ENCODE measurements at places on chromosomes 1 and 21.
A peak's percentile ranks its signal among the peaks of the same experiment; 100 is the strongest.

GRCh38 chr1:22930240-22930912, 42.3 kb downstream of the LACTBL1 start:
- DNase-seq, result peak; percentile 29

- no peak for DNase-seq
Observed at GRCh38 chr1:240635466-240636256, 23.7 kb upstream of the GREM2 start.

- DNase-seq, result no peak
Observed at GRCh38 chr1:98781906-98782305, 120.4 kb downstream of the SNX7 start.

DNA sequence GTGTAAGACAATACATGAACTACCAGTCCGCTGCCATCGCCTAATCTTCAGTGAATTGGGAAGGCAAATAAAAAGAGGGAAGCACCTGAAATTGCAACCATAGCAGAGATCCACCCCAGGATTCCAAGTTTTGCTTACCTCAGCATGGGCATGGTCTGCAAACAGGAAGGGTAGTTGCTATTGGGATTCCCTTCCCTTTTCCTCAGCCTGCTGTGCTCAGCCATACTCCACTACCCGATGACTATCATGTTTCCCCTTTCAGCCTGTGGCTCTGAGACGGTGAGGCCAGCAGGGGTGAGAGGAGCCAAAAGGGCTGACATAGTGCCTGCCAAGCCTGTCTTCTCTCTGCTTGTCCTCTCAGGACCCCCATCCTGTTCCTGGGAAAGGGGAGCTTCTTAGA, 64.2 kb downstream of the GPR137B start:
- no peak for DNase-seq

DNA sequence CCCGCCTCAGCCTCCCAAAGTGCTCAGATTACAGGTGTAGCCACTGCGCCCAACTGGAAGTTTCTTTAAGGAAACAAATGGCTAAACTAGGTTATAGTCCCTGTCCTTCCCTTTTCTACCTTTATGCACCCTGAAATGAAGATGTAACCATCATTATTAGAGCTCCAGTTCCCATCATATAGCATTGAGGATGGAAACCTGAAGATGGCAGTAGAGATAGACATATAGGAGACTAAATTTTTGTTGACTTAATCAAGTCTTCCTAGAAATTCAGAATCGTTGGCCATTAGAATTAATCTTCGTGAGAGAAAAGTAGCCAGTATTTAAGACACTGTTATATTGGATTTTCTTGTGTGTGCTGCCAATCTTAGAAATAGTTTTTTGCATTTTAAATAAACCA, 1016.3 kb upstream of the NCAM2 start:
- no peak for DNase-seq

DNA sequence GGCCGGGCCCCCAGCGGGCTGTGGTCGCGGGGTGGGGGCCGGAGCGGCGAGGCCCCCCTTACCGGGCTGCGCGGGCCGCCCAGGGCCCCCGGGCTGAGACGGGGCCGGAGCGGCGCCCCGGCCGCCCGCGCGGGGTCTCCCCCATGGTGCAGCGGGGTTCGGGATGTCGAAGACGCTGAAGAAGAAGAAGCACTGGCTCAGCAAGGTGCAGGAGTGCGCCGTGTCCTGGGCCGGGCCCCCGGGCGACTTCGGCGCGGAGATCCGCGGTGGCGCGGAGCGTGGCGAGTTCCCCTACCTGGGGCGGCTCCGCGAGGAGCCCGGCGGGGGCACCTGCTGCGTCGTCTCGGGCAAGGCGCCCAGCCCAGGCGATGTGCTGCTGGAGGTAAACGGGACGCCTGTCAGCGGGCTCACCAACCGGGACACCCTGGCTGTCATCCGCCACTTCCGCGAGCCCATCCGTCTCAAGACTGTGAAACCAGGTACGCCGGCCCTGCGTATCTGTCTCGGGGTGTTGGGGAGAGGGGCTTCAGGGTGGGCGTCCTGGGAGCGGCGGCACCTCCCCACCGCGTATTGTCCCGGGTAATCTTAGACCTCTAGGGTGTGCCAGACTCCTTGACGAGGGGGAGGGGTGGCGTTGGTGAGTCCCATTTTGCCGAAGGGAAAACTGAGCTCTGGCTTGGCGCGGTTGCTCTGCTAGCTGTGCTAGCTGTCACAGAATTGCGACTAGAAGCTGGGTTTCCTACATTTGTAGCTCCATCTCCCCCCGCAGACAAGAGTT, 745 bp downstream of the MAGI3 start:
- DNase-seq, result no peak

GRCh38 chr1:43731867-43732531, 24.7 kb downstream of the ST3GAL3 start:
- DNase-seq, result no peak

DNA sequence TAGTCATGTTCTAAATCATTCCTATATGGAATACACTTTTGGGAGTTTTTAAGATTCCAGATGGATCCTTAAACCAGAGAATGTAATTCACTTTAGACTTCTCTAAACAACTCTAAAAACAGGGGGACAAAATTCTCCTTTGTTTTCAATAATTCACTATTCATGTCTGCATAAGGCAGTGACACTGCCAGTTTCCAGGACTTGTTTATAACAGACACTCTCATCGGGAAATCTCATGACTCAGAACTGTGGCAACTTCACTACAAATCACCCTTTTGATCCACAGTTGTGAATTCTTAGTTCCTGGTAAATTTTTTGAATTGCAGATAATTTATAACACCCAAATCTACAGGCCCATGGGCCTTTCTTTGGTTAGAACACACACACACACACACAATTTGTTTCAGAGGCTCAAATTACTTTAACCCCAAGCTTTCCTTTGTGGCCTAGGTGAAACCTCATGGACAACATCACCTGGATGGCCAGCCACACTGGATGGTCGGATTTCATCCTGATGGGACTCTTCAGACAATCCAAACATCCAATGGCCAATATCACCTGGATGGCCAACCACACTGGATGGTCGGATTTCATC, at the start of gene OR2T4:
Gene OR2T4, plus strand, starts transcription at position 545 of the 595 bp plus-strand sequence. Its CDS starts 0 bp downstream, at position 545.
- no peak for DNase-seq

All from HepG2 (cell line).